Activated naive CD4-positive, alpha-beta T cell treated with Interleukin-2 at 50 U/mL for 16 hours (primary cell): ENCODE measurements at places on chromosomes 1 and 21.

DNA sequence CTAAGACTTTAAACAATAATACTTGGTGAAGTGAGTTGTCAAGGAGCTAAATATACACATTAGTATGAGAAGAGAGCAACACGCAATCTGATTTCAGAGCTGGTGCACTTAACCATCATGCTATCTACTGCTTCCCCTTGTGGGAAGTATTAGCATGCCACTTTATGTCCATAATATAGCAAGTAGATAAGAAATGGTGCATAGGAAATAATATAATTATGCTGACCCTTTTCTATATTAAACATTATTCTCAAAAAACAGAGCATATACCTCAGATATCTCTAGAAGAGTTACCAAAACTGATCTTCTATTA, 63.4 kb downstream of the MAGI3 start:
- DNase-seq, result no peak

GRCh38 chr1:18182398-18183160, 75.0 kb downstream of the IGSF21 start:
- DNase-seq, result no peak

DNA sequence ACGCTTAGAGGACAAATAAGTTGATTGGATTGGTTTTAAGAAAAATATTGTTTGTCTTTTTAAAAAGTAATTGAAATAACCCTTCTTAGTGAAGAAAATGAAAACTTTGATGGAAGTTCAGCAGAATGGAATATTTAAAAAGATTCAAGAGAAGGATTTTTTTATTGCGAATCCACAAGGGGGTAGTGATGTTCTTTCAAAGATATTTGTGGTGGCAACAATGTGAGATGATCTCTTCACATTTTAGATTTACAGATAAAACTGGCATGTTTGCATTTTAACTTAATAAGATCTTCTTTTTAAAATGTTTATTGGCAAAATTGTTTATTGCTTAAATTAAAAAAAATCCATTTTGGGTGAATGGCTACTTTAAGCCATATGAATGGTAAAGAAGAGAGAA, 8.9 kb downstream of the CAMTA1 start:
- no peak for DNase-seq

DNA sequence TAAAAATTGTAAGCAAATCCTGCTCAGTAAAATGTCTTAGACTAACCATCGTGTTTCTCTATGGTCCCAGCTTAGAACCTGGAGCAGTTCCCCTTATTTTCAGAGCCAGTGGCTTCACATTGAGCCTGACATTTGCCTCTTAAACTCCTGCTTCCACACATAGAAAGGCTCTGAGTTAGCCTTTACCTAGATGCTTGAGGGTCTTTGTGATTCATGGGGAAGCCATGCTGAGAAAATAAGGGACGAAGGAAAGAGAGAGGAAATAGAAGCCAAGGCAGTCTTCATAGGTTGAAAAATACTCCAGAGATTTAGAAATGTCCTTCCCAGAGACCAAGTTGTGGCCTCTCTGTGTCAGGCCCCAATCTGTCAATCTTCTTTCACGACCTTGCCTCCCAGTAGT, 16.1 kb upstream of the RBBP5 start:
- no peak for DNase-seq

GRCh38 chr1:61904354-61904753, 162.1 kb downstream of the PATJ start:
- DNase-seq, result no peak

- no peak for DNase-seq
These were observed 111.6 kb upstream of the GADD45A start for GRCh38 chr1:67573311-67573872.
